ENCODE measurements at places on chromosomes 1 and 21.
A peak's percentile ranks its signal among the peaks of the same experiment; 100 is the strongest.

DNA sequence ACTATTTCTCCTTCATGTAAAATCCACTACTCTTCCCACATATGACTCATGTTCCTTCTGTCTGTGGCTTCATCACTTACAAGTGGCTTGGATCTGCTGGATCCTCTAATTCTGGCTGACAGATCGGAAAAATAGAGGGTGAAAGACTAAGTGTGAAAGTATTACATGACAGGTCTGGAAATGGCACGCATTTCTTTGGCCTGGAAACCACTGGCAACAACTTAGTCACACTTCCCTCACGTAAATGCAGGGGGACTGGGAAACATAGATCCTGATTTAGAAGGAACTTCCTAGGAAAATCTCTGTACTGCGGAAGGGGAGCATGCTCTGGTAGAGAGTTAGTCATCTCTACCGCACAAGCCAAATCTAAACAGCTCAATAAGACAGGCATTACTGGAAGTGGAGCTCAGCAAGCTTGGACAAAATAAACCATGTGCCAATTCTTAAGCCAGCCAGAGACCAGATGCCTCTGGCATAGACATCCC is 305.4 kb upstream of the PTBP2 start:
- peak; percentile 100 for DNase-seq

GRCh38 chr1:200173097-200173618 is 145.6 kb downstream of the NR5A2 start:
- no peak for DNase-seq

DNA sequence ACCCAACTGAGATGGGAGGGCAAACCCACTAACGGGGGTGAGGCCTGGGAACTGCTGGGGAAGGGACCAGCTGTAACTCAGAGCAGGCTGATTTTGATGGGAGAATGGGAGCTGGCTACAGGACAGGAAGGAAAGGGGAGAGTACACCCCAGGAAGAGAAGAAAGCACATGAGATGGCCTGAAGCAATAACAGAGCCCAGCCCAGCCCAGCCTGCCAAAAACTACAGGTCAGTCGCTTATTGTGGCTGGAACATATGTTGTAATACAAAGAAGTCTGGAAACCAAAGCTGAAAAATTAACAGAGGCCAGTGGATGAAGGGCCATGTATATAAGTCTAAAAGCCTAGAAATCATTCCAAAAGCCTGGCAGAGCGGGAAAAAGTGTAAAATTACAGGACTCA is 1.6 kb downstream of the ITLN2 start:
- DNase-seq: no peak

GRCh38 chr1:214102907-214103306 is 115.1 kb downstream of the PROX1 start:
- DNase-seq: peak; percentile 72

DNA sequence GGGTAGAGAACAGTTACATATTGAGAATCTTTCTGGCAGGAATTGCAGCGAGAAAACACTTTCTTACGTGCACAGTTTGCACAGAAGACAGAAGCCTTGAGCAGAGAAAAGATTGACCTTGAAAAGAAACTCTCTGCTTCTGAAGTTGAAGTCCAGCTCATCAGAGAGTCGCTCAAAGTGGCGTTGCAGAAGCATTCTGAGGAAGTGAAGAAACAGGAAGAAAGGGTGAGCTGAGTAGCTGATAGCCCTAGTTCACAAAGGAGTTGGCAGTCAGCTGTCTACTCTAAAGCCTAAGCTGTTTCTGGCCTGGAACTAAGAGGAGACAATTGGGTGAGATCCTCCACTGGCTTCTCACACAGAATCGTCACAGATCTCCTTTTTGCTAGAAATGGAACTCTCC is 20.3 kb upstream of the SH3BGRL3 start:
- no peak for DNase-seq

DNA sequence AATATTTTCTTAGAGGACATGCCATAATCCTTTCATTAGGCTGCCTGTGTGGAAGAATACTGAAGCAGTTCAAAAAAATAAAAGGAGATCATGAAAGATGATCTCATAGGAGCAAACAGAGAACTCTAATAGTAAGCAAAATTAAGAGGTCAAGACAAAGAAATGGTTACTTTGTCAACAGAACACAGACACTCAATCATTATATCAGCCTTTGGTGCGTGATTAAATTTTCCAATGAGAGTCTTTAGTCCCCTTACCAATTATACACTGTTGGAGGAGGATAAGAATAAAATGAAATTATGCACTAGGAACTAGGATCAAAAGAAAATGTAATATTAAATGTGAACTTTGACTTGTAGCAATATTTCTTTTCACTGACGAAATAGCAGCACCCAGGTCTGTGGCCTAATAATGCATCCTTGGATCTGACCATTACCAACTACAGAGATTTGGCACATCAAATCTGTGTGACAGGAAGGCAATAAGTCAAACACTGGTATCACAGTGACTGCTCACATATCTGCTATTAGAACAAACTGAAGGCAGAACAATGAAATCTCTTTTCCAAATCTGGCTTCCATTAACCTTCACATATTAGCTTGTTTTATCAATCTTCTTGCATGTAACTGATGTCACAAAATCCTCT is 1812.9 kb downstream of the PLA2G4A start:
- DNase-seq: no peak

GRCh38 chr1:227894831-227895451 is 52.8 kb downstream of the WNT9A start:
- DNase-seq: no peak

- peak; percentile 23 for DNase-seq
These were observed 251.3 kb downstream of the SDCCAG8 start for GRCh38 chr1:243507001-243507671.

GRCh38 chr1:19083081-19083480 is 126.6 kb upstream of the IFFO2 start:
- no peak for DNase-seq

All from fibroblast of skin of right biceps (primary cell).